ENCODE measurements at places on chromosomes 1 and 21. TPM values are rescaled to one million over a fixed set of nuclear protein-coding genes. Genes with fewer than 3 reads are reported as not detected.

Gene FCAMR
- not detected for total RNA-seq

Gene G0S2
- total RNA-seq = 180 TPM

Gene TSTD1
- 0.77 TPM for total RNA-seq

Gene XCL2
- not detected for total RNA-seq

Gene SDHB
- total RNA-seq = 157 TPM

Gene HTR6
- not detected for total RNA-seq

- DNase-seq = no peak
- H3K27me3 ChIP-seq = no peaks in the 10 kb centered on the region
- H3K4me3 ChIP-seq = no peak overlapping the region
- H3K36me3 ChIP-seq = no peaks in the 10 kb centered on the region
Observed at GRCh38 chr1:36440044-36440443, 10.2 kb downstream of the OSCP1 start.

DNA sequence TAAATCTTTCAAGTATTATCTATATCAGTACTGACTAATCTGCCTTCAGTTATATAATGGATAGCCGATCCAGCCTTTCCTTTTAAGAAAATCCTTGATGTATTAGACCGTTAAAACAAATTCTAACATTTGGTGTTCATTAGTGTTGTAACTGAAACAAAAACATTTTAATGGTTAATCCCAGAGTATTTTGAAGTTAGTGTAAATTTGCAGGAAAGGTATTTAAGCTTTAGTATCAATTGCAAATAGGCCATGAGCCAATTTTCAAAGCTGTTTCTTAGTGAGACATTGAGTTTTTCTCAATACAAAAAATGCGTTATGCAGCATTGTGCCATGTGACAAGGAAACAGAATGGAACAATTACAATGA, 29.6 kb downstream of the DISP1 start:
- H3K27ac ChIP-seq = no peak overlapping the region
- no peaks in the 10 kb centered on the region for H3K27me3 ChIP-seq
- no peaks in the 10 kb centered on the region for H3K36me3 ChIP-seq
- H3K4me1 ChIP-seq = no peaks in the 10 kb centered on the region
- no peak overlapping the region for H3K4me3 ChIP-seq

DNA sequence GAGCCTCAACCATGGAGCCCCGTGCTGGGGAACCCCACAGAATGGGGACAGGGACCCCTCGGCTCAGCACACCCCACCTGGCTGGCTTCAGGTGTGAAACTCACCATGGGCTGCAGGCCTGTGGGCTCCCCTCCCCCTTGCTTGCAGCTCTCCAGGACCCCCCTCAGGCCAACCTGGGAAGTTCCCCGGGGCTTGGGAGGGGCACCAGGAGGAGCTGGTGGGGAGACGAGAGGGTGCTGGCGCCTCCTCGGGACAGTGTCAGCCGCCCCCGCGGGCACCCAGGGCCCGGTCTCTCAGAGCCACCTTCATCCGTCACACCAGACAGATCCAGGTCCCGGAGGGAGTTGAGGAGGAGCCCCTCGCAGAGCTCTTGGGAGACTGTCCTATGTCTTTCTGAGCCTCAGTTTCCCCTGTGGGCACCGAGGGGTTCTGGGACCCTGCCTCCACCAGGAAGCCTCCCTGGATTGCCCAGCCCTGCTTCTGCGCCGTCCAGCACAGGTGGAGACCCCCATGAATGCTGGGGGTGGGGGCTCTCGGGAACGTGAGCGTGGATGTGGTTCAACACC, 657 bp upstream of the TNFRSF18 start:
- H3K4me3 ChIP-seq = no peak overlapping the region
- DNase-seq = no peak
- no peaks in the 10 kb centered on the region for H3K27me3 ChIP-seq
- H3K36me3 ChIP-seq = no peaks in the 10 kb centered on the region

- peaks cover 2% of the 10 kb centered on the region for H3K4me1 ChIP-seq
- no peaks in the 10 kb centered on the region for H3K36me3 ChIP-seq
- no peak for DNase-seq
Observed at GRCh38 chr1:227884370-227885134, 63.2 kb downstream of the WNT9A start.

GRCh38 chr1:203308328-203308922, 3.1 kb downstream of the BTG2 start:
- H3K27me3 ChIP-seq = peaks cover under 1% of the 10 kb centered on the region
- H3K36me3 ChIP-seq = no peaks in the 10 kb centered on the region
- H3K27ac ChIP-seq = no peak overlapping the region
- peaks cover 2% of the 10 kb centered on the region for H3K4me1 ChIP-seq

DNA sequence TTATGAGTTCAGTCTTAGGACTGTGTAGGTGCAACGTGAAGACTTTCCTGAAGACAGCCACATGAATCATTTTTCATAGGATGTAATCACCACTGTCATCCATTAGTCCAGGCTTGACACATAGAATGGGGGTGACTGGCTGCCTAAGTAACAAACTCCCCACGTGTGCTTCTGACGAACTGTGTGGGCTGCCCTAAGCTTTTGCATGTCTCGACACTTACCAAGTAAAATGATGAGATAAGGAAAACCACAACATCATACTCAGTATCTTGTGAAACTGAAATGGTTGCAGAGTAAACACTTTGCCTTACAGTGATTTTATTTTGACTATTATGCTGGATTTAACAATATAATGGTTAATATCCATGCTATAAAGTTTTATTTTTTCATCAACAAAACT, 19.5 kb downstream of the ERG start:
- no peaks in the 10 kb centered on the region for H3K4me1 ChIP-seq
- no peaks in the 10 kb centered on the region for H3K36me3 ChIP-seq

DNA sequence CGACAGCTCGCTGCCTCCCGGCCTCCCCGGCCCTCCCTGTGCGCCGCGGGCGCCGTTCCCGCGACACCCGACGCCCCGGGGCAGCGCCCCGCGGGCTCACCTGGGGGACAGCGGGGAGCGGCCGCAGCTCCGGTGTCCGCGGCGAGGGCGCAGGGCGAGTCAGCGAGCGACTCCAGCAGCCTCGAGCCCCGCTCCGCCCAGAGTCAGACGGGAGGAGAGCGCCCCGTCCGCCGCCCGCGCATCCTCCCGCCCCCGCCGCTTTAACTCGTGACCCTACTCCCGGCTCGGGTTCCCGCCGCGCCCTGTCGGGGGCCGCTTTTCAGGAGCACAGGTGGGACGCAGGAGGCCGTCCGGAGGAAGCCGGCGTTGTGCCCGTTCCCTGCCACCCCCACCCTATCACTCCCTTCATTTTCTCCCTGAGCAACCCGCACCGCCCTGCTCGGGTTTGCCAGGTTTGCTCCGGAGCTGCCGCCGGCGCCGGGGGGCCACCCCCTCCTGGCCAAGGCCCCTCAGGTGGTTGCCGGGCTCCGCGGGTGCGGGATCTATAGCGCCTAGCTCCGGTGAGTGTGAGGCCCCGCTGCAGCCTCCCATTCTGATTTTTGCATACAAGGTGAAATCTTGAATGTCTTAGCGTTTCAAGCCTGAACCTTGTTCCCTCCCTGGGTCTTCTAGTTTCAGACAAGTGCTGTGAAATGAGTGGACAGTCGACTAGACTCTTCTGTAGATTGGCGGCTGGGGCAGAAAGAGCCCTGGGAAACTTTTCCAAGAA, at the start of gene MCOLN3:
MCOLN3 (minus strand) TSS at position 205 of the 769 bp plus-strand sequence. CDS start 3,140 bp downstream, outside the sequence.
- no peaks in the 10 kb centered on the region for H3K36me3 ChIP-seq
- no peaks in the 10 kb centered on the region for H3K4me1 ChIP-seq
- DNase-seq = no peak
- H3K27ac ChIP-seq = no peak within 1 kb of the TSS

- no peaks in the 10 kb centered on the region for H3K27me3 ChIP-seq
- H3K4me1 ChIP-seq = no peaks in the 10 kb centered on the region
- H3K4me3 ChIP-seq = no peak overlapping the region
- H3K27ac ChIP-seq = no peak overlapping the region
Observed at GRCh38 chr21:32099812-32100416, 178.9 kb downstream of the MIS18A start.

GRCh38 chr1:16903054-16903453, 7.3 kb downstream of the RNU1-2 start:
- H3K4me3 ChIP-seq = no peak overlapping the region
- H3K4me1 ChIP-seq = peaks cover 11% of the 10 kb centered on the region
- H3K27ac ChIP-seq = no peak overlapping the region
- H3K36me3 ChIP-seq = no peaks in the 10 kb centered on the region
- peak; percentile 47 for DNase-seq

DNA sequence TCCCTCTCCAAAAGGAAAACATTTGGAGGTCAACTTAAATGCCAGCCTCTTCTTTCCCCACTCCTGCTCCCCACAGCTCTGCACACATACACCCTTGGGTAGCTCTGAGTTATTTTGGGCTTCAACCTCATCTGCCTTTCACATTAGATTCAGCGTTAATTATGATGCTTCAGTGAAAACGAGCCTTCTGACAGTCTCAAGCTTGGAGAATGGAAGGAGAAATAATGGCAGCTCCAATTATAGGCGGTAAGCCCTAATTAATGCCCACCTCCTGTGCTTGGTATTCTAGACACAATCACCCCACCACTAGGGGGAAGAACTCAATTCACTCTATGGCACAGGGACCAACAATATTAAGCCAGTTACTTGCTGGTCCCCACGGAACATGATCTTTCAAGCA, 397.9 kb downstream of the BRINP2 start:
- no peak overlapping the region for H3K4me3 ChIP-seq
- H3K27me3 ChIP-seq = no peaks in the 10 kb centered on the region
- no peak for DNase-seq
- no peak overlapping the region for H3K27ac ChIP-seq

Data from fibroblast of lung (primary cell).